Stimulated activated CD4-positive, alpha-beta T cell treated with anti-CD3 and anti-CD28 coated beads, Interleukin-1b, Interleukin-23, amount 100 ng/mL, for 1 hour (primary cell): ENCODE measurements at places on chromosomes 2 and 18.

DNA sequence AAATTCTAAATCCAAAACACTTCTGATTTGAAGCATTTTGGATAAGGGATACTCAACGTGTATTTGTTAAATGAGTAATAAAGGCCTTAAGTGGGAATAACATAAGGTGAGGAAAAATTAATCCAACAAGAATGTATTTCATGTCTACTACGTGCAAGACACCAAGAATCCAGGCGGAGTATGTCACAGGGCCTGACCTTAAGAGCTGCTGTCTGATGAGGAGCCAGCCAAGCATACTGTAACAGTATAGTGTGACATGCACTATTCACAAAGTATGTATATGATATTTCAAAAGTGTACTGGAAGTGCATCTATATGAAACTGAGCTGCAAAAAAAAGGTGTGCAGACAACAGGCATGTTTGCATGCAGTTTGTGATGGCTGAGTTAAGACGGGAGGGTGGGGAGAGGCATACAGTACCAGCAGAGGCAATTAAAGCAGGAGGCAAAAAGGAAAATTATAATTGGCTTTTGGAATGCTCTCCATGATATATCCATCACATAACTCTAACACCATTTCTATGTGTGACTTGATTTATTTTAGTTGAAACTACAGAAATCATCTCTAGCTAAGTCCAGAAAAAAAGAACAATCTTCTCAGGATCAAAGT is 18.2 kb downstream of the IWS1 start:
- no peak for DNase-seq

GRCh38 chr18:28690100-28690499 is 513.2 kb upstream of the CDH2 start:
- no peak for DNase-seq

- DNase-seq, result no peak
These were observed 232.8 kb downstream of the PIK3C3 start for GRCh38 chr18:42187611-42188380.

DNA sequence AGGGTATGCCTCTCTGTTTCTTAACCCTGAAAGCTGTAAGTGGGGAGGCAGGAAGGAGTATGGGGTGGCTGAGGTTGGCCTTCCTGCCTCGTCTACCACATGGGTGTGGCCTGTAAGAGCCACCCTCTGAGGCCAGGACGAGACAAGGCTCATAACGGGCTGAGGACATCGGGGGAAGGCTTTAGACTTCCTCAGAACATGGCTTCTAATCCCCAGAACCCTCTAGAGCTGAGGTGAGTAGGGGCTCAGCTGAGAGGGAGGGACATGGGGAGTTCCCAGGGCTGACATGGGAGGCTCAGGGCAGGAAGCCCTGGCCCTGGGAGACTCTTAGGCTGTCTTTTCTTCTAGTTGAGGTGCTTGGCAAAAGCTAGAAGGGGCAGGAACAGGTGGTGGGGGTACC is 36.7 kb downstream of the EMX1 start:
- no peak for DNase-seq

- no peak for DNase-seq
These were observed 91.0 kb downstream of the MAPRE2 start for GRCh38 chr18:35132021-35132902.

DNA sequence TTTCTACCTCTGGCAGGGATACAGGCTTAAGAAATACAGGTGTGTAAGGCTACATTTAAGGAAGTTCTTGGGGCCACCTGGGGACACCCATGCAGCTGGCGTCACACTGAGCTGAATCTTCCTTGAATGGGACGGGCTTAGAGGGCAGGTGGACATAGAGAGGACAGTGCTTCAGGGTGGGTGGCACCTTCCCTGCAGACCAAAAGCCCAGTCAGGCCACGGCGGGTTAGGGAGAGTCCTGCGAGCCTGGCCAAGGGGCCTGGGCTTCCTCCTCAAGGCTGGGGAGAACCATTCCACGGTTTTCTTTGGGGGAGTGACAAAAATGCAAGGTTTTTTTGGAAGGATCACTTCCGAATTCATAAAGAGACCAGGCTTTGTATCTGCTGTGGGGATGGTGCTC is 73.4 kb downstream of the GNAL start:
- DNase-seq, result no peak
